ENCODE measurements at places on chromosomes 7 and 10.

DNA sequence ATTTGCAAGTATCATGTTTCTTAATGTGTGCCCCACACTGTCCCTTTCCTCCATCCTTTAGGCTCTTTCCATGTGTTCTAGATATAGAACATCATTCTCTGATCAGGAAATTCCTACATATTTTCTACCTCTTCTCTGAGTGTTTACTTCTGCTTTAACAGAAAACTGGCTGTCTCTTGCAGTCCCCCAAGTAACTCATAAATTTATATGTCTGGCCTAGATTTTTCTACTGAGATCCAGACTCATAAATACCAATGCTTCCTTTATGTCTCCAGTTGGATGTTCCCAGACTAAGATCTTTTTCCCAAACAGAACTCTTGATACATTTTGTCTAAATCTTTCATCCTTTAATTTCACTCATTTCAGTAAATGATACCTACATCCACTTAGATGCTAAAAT lies 181.8 kb downstream of the CDK14 start:
- no peak for DNase-seq

DNA sequence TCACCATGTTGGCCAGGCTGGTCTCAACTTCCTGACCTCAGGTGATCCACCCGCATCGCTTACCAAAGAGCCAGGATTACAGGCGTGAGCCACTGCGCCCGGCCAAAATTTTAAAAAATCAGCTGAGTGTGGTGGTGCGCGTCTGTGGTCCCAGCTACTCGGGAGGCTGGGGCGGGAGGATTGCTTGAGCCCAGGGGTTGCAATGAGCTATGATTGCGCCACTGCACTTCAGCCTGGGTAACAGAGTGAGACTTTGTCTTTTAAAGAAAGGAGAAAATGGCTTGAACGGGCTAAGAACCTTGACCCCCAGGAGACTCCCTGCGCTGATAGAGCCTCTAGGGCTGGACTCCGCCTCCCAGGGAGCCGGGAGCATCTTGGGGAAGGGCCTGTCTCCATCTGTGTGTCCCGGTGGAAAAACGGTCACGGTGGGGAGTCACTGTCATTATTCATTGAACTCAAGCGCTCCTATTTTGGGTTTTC lies 760 bp upstream of the KCTD7 start:
- DNase-seq: no peak

GRCh38 chr7:91564101-91564500 lies 299.9 kb downstream of the FZD1 start:
- no peak for DNase-seq

- DNase-seq: no peak
These were observed 20.6 kb downstream of the PALD1 start for GRCh38 chr10:70498970-70499835.

DNA sequence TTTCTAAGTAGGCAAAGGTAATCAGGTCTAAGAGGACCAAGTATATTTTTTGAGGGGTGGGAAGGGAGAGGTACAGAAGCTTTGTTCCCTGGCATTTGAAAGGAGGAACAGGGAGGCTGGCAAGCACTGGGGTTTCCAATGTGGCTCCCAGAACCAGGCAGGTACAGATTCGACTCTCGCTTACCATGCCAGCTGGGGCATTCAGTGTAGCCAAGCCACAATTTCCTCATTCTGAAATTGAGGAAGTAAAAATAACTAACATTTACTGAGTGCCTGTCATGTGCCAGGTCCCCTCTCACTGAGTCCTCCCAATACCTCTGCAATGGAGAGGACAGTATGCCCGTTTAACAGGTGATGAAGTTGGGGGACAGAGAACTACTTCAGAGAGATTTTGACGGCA lies 45.9 kb upstream of the BET1 start:
- no peak for DNase-seq

- no peak for DNase-seq
These were observed 36.2 kb downstream of the HERPUD2 start for GRCh38 chr7:35658606-35659201.

DNA sequence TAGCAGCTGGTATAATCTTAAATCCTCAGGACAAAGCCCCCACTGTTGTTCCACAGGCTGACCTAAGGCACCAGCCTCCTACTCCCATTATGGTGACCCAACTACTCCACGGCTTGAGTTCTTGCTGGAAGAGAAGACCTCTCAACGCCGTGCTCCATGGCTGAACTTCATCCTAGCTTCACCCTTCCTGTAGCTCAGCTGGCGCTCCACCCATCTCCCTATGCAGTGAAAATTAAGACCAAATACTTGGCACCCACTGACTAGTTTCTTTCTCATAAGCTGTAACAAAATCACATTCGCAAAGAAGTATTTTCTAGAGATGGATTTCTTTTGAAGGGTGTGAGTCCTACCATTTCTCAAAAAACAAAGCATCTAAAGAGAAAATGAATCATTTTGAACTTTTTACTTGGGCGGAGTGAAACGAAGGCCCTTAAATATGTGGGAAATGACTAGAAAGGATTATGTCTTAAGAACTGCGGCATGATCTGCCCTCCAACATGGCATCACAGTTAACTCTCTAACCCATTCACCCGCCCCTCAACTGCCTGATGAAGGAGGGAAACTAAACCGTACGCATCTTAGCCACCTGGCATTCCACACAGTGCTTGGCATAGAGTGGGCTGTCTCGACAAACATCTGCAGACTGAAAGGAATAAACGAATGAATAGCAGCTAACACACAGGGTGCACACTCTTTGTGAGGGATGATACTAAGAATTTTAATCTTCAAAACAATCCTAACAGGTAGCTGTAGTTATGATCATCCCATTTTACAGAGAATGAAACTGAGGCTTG lies 32.7 kb downstream of the GFRA1 start:
- no peak for DNase-seq

GRCh38 chr7:74017125-74017524 lies 10.8 kb upstream of the ELN start:
- no peak for DNase-seq

- DNase-seq: no peak
These were observed 56.4 kb downstream of the ETV1 start for GRCh38 chr7:13933091-13933490.

Data from activated T-cell treated with anti-CD3 and anti-CD28 coated beads, Interleukin-2, amount 50 U/mL, for 48 hours (primary cell).